ENCODE measurements at places on chromosomes 6 and 20. TPM values are rescaled to one million over a fixed set of nuclear protein-coding genes. Genes with fewer than 3 reads are reported as not detected.

BPIFB3 gene
- total RNA-seq: not detected

TGM3 gene
- total RNA-seq: under 0.01 TPM

RBCK1 gene
- total RNA-seq: 274 TPM

ZNF334 gene
- 1.2 TPM for total RNA-seq

FOXS1 gene
- total RNA-seq: not detected

SCRT2 gene
- not detected for total RNA-seq

GATA5 gene
- total RNA-seq: not detected

UNC5CL gene
- total RNA-seq: 0.43 TPM

THBD gene
- total RNA-seq: 51.6 TPM

OARD1 gene
- 8.2 TPM for total RNA-seq

GPR6 gene
- total RNA-seq: not detected

EYA4 gene
- total RNA-seq: 2.9 TPM

MRAP2 gene
- 0.21 TPM for total RNA-seq

EYA2 gene
- total RNA-seq: 2.9 TPM

TREM2 gene
- total RNA-seq: 2.8 TPM
